ENCODE measurements at places on chromosomes 4 and X.

- no peak for DNase-seq
Measured at GRCh38 chr4:19024047-19024446, 1002.5 kb upstream of the LCORL start.

DNA sequence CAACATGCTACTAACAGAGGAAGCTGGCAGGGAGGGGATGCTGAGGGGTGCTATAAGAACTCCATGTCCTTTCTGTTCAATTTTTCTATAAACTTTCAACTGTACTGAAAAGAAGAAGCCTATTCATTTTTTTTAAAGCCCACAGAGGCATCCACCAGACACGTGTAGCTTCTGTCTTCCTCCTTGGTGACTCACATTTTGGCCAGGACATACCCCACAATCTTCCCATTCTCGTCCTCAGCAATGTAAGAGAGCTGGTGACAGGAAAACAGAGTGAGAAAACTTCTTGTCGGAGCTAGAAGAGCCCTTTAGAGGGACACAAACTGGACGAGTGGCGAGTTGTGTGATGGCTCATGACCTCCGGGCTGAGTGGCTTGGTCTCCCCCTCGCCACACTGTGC is 1.1 kb downstream of the NAA10 start:
- DNase-seq, result peak; percentile 54

DNA sequence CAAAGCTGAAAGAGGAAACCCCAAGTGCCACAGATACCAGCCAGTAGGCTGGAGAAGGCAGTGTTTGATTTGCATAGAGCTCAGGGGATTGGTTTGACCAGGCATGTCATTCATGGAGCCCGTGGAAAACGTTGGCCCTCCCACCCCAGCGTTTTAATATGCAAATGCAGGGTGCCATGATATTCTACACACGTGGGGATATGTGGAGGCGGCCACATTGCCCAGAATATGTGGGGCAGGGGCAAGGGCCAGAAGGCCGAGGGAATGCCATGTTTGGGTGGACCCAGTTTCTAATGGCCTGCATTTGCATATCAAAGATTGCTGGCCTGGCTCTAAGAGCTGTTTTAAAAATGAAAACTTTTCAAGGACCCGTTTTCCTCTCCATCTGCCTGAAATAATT is 71.1 kb downstream of the MAP9 start:
- peak; percentile 3 for DNase-seq

GRCh38 chr4:98555798-98556445 is 102.5 kb downstream of the TSPAN5 start:
- peak; percentile 6 for DNase-seq

DNA sequence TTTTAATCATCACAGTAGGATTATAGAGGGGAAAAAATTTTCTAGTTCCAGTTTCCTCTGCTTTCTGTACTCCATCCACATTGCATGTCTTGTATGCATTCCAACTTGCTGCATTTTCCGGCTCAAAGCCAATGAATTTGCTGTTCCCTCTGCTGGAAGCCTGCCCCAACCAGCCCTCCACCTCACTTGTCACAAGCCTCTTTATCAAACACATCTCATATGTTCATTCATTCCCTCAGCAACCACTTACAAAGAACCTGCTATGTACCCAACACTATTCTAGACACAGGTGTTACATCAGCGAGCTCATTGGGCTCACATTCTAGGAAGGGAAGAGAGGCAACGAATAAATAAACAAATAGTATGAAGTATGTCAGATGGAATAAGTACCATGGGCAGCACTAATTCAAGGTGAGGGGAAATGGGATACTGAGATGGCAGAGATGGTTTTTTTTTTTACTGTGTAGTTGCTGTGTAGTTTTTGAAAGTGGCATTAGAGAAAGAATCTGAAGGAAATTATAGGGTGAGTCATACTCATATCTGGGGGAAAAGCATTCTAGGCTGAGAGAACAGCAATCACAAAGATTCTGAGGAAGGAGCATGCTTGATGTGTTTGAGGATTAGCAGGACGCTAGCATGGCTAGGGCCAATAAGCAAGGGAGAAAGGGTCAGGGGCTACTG is 332.5 kb downstream of the PDGFC start:
- peak; percentile 57 for DNase-seq

- no peak for DNase-seq
Measured at GRCh38 chrX:106397788-106398538, 213.8 kb upstream of the RADX start.

- peak; percentile 21 for DNase-seq
Measured at GRCh38 chr4:86543560-86544309, 50.4 kb upstream of the PTPN13 start.

All from RPMI7951 (cell line).